ENCODE measurements at places on chromosomes 11 and 22.

- no peak for DNase-seq
Measured at GRCh38 chr11:63940786-63941185, 2.0 kb downstream of the NAA40 start.

DNA sequence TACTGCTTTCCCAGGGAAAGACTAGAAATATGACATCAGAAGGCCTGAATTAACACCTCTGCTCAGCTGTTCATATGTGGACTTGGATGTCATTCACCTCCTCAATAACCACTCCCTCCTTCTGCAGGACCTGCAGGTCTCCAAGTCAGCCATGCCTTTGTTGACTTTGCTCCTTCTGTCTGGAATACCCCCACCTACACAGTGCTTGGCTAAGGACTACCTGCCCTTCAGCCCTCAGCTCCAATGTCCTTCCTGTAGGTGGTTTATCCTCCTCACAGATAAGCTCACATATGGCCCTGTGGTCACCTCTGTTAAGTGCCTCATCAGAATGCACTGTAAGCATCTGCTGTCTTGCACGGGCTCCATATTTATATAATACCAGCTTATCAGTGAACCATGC is 26.4 kb upstream of the FAT3 start:
- no peak for DNase-seq

DNA sequence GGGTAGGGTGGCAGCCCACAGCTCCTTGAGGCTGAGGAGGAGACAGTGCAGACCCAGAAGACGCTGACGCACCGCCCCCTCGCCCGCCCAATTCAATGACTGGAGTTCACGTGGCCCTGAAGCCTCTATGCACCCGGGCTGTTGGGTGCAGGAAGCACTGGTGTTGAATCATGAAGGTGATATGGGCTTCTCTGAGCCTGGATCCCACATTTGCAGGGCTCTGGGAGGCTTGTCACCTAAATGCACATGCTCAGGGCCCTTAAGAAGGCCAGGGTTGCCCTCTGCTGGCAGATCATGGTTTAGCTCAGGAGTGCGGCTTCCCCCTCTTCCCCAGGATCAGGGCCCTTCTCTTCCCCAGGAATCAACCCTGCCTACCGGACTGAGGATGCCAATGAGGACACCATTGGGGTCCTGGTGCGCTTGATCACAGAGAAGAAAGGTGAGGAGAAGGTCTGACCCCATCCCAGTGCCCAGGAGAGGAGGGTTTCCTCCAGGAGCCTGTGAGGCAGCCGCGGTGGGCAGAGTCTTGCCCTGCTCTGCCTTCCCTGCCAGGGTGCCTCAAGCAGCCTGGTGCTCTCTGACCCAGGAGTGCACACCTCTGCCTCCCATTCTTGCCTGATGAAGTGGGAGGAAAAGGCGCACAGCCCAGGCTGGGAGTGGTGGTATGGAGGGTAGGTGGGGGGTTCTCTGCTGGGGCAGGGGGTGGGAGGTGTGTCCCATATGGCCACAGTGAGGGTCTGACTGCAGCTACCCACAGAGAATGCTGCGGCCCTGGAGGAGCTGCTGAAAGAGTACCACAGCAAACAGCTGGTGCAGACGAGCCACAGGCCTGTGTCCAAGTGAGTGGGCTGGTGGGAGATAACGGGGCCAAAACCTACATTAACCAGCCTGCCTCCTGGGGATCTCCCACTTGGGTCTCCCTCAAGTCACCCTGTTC is 17.5 kb downstream of the RELT start:
- DNase-seq: peak; percentile 69

GRCh38 chr11:75246006-75246670 is 5.6 kb downstream of the TPBGL start:
- DNase-seq: no peak

DNA sequence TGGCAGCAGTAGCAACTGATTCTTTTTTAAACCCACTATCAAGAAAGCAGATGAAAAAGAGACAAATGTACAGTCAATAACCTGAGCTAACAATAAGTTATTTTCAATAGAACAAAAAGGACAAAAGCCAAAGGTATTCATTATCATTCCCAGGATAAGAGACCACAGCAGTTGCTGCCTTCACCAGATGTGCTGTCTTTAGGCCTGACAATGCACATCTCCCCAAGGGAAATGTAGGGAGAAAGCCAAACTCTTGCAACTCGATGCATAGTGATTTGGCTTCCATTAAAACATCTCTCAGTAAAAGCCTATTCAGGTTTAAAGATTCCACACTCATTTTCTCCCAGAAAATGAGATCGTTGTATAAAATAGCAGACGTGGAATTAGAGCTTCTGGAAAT is 210.7 kb downstream of the METTL15 start:
- no peak for DNase-seq

DNA sequence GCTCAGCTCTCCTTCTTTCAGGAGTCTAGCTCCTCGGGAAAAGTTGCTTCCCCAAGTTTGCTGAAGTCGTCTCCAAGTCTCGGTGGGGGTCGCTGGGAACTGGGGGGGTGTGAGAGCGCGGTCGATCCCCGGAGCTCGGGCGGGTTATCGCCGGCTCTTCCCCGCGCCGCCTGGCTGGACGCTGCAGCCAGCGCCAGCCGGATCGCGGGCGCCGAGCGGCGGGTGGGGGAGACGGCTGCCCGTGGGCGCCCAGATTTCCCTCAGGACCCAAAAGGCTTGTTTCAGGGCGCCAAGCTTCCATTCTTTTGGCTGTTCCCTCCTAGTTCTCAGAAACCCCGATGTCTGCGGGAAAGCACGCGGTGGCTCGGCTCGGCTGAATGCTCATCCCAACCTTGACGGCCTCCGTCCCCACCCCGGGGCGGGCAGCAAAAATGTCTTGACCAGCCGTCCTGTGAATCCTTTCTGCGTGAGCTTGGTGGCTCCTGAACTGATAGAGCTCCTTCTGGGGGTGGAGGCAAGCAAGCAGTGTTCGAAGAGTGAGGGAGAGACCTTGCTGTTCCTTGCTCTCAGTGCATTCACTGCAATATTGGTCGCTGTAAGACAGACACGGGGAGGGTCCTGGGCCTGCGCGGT is 1.7 kb downstream of the ZBTB16 start:
- no peak for DNase-seq

- DNase-seq: no peak
Measured at GRCh38 chr22:28896611-28897010, 13.2 kb downstream of the ZNRF3 start.

DNA sequence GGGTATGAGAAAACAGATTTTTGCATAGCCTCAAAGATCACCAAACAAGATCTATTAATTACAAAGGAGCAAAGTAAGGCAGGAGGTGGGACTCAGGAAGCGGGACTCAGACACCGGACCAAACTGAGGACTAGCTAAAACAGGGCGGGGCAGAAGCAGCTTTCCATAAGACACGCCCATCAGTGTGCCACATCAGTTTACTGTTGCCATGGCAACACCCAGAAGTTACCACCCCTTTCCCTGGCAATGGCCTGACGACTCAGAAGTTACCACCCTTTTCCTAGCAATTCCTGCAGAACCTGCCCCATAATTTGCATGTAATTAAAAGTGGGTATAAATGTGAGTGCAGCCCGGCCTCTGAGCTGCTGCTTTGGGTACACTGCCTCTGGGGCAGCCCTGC is 173.9 kb downstream of the SHANK2 start:
- DNase-seq: peak; percentile 14

- DNase-seq: no peak
Measured at GRCh38 chr11:85377901-85378300, 249.2 kb downstream of the DLG2 start.

GRCh38 chr22:40258501-40258915 is 80.8 kb downstream of the TNRC6B start:
- no peak for DNase-seq

DNA sequence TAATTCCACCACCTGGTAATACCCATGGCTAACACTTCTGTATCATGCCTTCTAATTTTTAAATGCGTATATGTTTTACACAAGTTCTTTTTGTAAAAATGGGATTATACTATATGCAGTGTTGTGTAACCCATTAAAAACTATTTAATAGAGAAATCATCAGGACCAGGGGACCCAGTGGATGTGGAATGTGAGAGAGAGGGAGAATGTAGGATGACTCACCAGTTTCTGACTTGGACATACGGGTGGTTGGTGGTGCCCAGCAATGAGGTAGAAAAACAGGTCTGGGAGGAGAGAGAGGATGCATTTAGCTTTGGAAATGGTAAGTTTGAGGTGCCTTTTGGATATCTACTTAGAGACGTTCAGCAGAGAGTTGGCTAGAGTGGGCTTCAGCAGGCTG is 112.0 kb upstream of the TBCEL start:
- DNase-seq: no peak

- DNase-seq: no peak
Measured at GRCh38 chr11:8207080-8208000, 38.5 kb upstream of the RIC3 start.

DNA sequence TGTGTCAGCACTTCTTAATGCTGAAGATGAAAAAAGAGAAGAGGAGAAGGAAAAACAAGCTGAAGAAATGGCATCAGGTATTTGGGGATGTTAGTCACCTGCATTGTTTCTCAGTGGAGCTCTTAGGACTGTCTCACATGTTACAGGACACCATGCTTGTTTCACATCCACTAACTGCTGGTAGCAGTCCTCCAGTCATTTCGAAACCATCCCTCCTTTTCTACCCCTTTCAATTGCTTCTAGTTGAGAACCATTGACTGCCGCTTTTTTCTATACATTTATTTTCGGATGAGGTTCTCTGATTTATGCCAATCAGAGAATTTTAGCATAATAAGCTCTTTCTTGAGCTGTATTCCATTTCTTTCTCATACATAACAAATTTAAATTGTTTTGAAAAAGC is 21.5 kb downstream of the BIRC2 start:
- DNase-seq: no peak

Measured in COR-L47 (cell line).